ENCODE measurements at places on chromosomes 16 and 17. TPM values are rescaled to one million over a fixed set of nuclear protein-coding genes. Genes with fewer than 3 reads are reported as not detected.

Gene CAMKK1
- polyA plus RNA-seq = 8.6 TPM

Gene PIRT
- 0.10 TPM for polyA plus RNA-seq

Gene CTRL
- 5.2 TPM for polyA plus RNA-seq

Gene GAS2L2
- polyA plus RNA-seq = not detected

All from muscle of leg (tissue), 16 donors.